ENCODE measurements at places on chromosomes 7 and 10.
A peak's percentile ranks its signal among the peaks of the same experiment; 100 is the strongest.

GRCh38 chr7:69685293-69685631, 87.0 kb downstream of the AUTS2 start:
- DNase-seq, result no peak

GRCh38 chr7:37709631-37710509, 26.3 kb downstream of the GPR141 start:
- no peak for DNase-seq

GRCh38 chr7:50978633-50979215, 196.0 kb upstream of the GRB10 start:
- DNase-seq, result no peak

- no peak for DNase-seq
Observed at GRCh38 chr10:128522551-128523308, 396.5 kb upstream of the MKI67 start.

DNA sequence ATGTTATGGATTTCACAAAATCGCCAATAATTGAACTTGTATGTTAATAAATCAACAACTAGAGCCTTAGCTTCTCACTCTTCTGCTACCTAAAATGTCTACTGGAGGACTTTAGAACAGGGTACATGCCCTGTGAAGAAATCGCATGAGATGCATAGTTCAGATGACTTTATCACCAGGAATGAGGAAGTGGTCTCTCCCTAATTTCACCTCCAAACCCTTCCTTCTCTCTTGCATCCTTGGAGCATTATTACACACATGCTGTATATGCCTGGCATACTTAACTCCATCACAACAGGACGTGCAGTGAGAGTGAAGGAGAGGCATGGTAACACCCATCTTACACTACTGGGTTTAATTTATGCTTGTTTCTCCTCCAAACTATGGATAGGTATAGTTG, 27.8 kb downstream of the RHEB start:
- no peak for DNase-seq

DNA sequence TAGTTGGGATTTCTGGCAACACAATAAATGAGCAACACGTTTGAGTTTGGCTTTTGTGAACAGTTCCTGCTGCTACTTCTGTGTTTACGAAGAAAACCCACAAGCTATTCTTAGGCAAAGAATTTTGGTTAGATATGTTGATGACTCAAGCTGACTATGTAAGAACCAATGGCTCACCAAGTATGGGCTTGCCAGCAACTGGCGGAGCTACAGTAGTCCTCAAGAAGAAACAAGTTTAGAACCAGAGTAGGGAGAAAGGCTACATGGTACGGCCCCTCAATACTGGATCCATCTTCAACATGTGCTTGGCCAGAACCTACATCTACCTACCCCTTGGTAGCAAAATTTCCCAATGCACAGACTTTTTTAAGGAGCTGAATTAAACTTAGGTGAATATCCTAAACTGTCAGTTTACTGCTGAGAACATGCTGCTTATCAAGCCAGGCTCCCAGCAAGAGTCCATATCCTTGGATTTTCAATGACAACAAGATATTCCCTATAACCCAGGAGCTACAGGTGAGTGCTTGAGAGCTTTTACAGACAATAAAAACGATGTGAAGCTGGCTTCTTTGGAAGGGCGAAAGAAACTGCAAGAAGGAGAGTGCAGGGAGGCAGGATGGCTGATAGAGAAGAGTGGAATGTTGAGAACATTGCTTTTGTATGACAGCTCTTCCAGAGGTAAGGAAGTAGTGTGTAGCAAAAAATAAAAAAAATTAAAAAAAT, 74.3 kb upstream of the ASAH2 start:
- DNase-seq, result no peak

DNA sequence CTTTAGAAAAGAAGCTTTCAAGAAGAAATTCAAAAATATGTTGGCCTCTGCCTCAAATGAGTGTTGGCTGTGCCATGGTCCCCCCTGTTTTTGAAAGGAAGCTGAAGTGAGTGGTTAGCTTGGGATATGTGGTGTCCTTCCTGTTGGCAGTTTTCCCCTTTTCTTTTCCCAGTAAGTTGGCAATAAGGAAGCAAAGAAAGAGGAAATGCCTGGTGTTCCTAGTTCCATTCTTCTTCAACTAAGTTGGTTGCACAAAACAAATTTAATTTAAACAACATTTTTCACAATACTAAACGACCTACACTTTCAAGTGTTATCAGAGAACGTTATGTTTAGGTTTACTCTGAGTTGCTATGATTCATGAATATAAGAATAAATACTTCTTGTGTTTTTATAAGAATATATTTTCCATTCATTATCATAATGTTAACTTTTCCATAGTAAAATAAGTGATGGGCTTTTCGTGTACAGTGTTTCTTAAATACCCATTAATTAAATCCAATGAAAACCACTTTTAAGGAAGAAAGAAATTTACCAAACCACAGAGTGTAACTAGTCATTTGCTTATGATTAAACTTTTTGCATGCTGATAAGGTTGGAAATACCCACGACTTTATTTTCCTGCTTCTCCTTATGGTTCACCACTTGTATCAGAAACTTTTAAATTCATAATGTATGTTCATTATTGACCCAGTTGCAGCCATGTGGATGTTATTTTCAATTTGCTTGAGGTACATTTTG, 7.7 kb downstream of the HDAC9 start:
- no peak for DNase-seq

DNA sequence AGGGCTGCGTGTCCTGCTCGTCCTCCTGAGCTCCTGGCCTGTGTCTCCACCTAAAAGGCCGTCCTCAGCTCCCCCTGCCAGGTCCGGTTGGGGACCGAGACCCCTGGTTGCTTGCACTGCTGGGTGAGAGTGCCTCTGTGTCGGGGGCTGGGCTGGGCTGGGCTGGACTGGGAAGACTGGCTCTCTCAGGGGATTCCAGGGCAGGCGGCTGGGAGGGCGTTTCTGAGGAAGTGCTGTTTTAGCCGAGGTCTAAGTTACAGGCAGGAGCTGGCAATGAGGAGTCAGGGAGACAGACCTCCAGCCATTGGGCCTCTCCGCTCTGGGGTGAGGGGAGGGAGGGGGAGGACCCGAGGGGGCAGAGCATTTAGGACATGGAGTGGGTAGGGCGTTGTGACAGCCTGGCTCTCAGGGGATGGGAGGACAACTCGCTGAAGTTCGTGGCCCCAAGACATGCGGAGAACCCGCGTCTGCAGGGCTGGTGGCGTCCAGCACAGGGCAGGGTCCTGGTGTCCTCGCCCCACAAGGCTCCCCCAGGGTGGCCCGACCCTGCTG, 20.9 kb downstream of the FOXK1 start:
- no peak for DNase-seq

- DNase-seq, result no peak
Observed at GRCh38 chr10:43622038-43622437, 15.8 kb downstream of the ZNF485 start.

- DNase-seq, result no peak
Observed at GRCh38 chr7:22255834-22256233, 101.1 kb downstream of the RAPGEF5 start.

DNA sequence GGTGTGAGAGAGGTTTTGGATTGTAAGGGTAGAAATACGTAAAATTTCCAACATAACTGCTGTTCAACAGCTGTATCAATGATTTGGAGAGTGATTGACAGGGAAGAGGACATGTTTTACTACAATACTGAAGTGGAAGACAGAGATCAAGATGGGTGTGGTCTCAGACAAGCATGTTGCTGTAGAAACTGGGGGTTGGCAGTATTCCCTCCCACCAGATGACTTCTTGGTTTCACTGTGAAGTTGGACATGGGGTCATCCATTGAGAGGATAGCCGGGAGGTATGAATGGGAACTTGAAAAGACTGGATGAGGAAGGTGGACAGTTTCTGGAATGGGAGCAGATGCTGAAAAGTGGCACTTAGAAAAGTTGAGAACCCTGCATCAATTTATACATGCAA, 95.3 kb upstream of the HDAC9 start:
- no peak for DNase-seq

DNA sequence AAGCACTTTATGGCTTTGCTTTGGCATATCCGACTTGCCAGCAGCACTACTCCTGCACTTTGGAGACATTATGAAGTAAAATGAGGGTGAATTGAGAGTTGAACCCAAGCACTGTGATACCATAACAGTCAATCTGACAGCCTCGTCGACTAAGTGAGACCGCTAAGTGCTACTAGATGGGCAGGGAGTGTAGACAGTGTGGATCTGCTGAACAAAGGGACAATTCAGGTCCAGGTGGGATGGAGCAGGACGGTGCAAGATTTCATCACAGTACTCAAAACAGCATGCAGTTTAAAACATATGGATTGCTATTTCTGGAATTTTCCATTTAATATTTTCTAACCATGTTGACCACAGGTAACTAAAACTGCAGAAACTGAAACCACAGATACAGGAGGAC, 20.8 kb upstream of the PRTFDC1 start:
- no peak for DNase-seq

DNA sequence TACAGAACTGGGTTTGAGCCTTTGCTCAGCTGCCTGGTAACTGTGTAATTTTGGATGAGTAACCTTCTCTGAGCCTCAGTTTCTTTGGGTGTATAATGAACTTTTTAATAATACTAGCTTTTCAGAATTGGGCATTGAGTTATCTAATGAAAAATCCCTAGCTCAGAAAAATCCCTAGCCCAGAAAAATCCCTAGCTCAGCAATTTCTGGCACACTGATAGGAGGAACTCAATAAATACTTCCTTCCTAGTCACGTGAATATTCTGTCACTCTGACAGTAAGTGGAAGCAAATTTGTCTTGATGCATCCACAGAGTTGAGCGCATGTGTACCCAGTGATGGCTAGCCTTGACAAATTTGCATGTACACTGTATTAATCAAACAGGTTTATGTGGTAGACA, 817.6 kb downstream of the XPNPEP1 start:
- DNase-seq, result no peak

- no peak for DNase-seq
Observed at GRCh38 chr7:13633857-13634256, 355.6 kb downstream of the ETV1 start.

GRCh38 chr7:66114743-66115649, at the start of gene CRCP:
Gene CRCP (plus strand): TSS chr7:66114847. CDS start chr7:66114963, 116 bp downstream.
- peak; percentile 83 for DNase-seq

DNA sequence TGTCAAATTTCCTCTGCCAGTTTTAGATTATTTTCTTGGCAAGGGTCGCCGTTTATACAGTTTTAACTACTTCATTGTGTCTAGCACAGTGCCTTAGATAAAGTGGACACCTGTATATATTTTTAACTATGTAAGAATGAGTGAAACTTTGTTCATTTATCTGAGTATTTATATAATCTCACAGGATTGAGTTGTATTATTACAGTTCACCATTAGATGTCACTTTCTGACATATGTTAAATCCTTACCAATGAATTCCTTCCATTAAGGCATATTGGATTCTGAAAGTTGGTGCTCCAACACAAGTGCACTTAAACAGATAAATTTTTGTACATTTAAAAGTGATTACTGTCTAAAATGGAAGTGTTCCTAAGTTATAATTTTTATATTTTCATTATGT, 43.0 kb downstream of the ZMYND11 start:
- DNase-seq, result no peak

DNA sequence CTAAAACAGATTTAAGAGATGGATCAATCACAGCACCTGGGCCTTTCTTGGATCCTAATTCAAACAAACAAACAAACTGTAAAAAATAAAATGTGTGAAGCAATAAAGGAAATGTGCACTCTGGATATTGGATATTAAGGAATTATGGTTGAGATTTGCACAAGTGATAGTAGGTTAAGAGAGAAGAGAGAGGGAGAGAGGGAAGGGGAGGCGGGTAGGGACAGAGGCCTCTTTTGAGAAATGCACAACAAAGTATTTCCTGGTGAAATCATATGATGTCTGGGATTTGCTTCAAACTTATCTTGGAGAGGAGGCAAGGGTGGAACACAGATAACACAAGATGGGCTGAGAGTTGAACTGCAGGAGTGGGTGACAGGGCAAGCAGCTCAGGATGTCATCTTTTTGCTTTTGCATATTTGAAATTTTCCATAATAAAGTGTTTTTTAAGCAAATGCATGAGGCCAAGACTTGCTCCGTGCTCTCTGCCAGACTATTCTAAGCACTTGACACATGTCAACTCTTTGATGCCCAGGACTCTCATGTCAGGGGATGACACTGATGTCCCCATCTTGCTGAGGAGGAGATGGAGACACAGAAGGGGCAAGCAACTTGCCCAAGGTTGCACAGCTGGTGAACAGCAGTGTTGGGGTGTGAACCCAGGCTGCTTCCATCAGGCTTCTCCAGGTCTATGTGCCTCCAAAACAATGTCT, 9.1 kb upstream of the AEBP1 start:
- no peak for DNase-seq

GRCh38 chr7:90944021-90944420, 320.2 kb upstream of the FZD1 start:
- DNase-seq, result no peak
